Suppressor macrophage treated with lipopolysaccharide for 1 hour (primary cell): ENCODE measurements at places on chromosomes 6 and 20.
A peak's percentile ranks its signal among the peaks of the same experiment; 100 is the strongest.

GRCh38 chr6:43712579-43712978, 25.0 kb upstream of the MRPS18A start:
- no peak for DNase-seq

DNA sequence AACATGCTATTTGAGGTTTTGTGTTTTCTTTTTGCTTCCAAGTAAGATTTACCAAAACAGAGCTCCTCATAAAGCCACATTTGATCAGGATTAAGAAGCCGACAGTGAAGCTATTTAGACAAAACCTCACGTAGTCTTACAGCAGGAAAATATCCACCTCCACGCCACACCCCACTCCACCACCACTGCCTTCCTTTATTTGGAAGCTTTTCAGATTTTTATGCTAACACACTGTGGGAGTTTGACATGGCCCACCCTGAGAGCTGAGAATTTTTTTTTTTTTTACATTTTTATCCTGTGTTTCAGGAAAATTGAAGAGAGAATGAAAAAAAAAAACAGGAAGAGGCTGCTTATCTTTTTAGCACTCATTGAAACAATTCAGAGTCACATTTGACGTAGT, 104.8 kb upstream of the MC3R start:
- no peak for DNase-seq

DNA sequence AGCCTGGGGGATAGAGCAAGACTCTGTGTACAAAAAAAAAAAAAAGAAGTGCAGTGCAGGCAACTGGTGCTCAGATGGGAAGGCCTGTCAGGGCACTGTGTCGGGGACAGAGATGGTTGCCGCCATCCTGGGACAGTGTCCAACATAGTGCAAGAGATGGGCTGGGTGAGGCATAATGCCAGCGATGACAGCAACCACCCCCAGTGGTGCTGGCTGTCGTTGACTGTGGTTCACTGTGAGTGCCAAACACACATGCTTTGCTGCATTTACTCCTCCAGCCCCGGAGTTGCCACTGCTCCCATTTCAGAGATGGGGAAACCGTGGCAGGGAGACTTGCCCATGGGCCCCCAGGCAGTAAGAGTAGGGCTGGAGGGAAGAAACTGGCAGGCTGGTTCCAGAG, 5.2 kb upstream of the C20orf203 start:
- no peak for DNase-seq

DNA sequence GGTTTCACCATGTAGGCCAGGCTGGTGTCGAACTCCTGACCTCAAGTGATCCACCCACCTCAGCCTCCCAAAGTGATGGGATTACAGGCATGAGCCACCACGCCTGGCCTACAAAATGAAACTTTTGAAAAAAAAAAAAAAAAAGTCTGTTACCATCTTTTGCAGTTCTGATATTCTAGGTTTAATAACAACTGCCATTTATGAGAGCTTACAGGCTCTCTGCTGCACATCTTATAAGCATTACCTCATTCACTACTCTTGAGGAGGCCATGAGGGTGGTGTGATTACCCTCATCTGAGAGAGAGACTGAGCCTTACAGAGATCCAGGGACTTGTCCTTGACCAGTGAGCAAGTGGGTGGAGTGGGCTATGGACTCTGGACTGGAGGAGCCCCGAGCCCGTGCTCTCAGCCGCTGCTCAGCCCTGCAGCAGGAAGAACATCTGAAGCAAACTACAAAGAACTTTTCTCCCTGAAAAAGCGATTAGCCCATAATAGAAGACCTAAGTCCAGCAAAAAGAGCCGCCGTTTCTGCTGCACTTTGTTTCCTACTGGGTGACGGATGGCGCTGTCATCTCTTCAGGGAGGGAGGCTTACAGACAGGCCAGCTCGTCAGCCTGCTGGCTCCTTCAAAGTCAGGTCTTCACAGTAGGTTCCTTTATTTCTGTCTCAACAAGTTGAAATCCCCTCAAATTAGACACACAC, 119.8 kb upstream of the AKAP12 start:
- DNase-seq = no peak

- DNase-seq = no peak
These were observed 85.3 kb downstream of the NKAIN2 start for GRCh38 chr6:123888771-123889513.

DNA sequence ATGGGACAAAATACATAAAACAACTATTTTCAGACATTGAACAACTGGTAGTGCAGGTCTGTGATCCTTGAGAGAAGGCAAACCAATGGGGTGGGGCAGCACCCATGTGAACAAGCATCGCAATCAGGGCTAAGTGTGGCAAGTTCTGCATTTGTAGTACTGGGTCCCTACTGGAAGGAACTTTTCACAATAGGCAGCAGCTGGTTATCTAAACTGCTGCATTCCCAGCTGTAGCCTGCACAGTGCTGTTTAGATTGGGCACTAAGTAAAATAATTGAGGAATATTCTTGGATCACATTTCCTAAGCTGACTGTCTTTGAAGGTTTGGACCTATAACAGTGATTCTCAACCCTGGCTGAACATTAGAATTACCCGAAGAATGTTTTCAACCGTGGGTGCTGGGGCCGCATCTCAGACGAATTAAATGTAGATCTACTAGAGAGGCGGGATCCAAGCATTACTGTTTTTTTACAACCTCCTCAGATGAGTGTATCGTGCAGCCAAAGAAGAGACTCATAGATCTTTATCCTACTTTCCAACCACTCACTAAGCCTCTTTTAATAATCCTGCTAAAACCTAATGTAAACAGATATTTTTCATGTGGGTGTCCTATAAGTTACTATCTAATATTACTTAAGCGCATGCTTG, 12.4 kb upstream of the MAP3K4 start:
- DNase-seq = peak; percentile 37

GRCh38 chr6:137775720-137776119, 91.3 kb upstream of the TNFAIP3 start:
- DNase-seq = no peak

DNA sequence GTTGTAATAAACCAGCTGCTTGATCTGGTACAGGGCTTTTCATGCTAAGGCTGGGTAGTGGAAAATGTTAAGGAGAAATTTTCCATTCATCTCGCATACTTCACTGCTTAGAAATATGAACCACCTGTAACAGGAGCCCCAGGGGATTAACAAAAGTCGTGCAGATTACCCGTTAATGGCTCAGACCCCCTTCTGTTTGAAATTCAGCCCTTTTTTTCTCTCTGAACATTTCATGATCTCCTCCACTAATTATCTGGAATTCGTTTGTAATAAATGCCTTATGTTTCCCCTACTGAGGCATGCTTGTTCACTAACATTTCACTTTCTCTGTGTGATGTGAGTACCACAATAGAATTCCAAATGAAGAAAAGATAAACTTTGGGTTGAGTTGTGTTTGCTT, 336.4 kb upstream of the HSF2 start:
- DNase-seq = no peak

DNA sequence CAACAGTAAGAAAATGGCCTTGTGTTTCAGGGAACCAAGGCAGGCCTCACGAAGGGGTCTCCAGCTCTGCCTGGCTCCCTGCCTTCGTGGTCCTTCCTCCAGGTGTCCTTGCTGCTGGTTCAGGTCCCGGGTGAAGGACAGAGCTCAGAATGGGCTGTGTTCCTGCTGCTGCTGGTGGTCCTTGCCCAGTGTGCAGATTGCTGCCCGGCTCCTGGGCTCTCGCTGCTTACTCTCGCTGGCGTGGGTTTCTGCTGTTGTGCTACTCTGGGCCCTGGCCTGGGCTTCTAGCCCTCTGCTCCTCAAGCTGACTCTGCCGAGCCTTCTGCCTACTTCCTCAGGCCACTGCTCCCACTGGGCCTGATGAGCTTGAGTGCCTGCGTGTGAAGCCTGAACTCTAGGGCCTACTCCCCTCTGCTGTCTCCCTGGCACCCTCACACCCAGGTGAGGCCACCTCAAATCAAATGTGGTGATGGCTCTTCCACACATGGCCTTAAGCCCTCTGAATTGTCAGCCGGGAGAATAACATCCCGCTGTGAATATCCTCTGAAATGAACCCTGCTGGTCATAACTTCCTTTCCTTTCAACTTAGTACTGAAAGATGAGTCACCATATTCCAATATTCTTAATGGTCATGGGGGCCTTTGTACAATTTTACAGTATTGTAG, 171.6 kb downstream of the FOXC1 start:
- DNase-seq = no peak

DNA sequence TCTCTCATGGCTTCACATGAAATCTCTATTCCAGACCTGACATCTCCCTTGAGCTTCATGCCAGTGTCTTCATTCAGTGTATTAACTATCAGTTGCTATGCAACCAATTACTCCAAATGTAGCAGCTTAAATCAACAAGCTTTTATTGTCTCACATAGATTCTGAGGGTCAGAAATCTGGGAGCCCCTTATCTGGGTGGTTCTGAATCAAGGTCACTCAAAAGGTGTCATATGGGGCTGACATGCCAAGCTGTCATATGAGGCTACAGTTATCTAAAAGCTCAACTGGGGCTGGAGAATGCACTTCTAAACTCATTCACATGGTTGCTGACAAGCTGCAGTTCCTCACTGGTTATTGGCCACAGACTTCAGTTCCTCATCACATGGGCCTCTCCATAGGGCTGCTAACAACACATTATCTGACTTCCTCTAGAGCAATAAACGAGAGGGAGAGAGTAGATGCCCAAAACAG, 7.3 kb upstream of the CGA start:
- DNase-seq = no peak

DNA sequence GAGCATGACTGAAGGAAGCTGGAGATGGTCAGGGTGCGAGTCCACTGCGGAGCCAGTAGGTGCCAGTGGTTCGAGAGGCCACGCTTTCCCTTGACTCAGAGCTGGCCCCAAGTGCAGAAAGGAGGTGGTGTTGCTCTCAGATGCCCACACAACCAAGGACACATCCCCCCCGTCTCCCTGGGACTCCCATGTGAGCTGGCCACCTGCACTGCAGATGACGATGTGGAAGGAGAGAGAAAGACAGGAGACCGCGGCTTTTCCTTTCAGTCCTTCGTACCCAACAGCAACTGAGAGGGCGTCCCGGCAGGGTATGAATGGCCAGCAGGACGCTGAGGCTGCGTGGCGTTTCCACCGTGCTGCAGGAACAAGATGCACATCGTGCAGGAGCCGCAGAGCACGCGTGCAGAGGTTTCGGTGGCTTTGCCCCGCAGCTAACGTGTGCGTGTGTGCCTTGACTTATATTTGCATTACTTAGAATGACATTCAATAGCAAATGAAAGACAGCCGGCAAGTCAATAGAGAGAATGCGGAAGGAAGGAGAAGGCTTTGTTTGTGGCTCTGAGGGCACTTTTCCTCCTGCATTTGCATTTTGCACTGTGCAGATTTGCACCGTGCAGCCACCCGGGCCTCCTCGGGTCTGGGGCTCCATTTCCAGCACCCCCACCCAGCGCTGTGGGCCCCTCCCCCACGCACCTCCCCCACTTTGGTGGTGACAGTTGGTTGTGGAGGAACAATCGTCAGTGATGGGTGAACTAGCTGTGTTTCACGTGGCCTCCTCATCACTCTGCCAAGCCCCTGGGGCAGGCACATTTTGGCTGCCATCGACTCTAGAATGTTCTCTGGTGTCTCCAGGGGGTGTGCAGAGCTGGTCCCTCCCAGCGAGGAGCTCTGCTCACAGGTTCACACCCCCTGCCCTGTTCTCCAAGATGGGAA, 26.4 kb upstream of the BHLHE23 start:
- no peak for DNase-seq

- DNase-seq = no peak
These were observed 36.8 kb downstream of the PNLDC1 start for GRCh38 chr6:159836718-159837490.

- no peak for DNase-seq
These were observed 54.1 kb downstream of the ILRUN start for GRCh38 chr6:34642427-34642826.

- DNase-seq = no peak
These were observed 20.0 kb upstream of the RSPH3 start for GRCh38 chr6:159020011-159020410.

DNA sequence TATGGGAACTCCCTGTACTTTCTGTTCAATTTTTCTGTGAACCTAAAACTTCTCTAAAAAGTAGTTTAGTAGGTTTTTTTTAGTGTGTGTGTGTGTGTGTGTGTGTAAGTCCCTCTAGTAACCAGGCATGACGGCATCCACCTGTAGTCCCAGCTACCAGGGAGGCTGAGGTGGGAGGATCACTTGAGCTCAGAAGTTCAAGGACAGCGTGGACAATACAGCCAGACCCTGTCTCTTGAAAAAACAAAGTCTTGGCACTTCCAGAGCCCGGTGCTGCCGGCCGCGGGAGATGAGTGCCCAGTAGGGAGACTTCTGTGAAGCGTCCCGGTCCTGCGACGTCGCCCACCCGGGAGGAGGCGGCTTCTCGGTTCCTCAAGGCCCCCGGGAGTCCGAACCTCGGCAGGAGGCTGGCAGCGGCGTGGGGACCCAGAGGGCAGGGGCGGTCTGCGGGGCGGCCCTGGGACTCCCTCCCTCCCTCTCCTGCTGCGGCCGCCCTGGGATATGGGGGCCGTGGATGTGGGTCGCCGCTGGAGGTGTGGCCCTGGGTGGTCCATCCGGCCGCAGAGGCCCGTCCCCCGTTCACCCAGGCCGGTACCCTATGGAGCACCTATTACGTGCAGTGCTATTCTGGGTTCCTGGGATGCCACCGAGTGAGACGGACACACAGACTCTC, 78.0 kb upstream of the SIRPG start:
- DNase-seq = no peak

GRCh38 chr6:69061066-69061465, 426.0 kb downstream of the ADGRB3 start:
- DNase-seq = no peak

DNA sequence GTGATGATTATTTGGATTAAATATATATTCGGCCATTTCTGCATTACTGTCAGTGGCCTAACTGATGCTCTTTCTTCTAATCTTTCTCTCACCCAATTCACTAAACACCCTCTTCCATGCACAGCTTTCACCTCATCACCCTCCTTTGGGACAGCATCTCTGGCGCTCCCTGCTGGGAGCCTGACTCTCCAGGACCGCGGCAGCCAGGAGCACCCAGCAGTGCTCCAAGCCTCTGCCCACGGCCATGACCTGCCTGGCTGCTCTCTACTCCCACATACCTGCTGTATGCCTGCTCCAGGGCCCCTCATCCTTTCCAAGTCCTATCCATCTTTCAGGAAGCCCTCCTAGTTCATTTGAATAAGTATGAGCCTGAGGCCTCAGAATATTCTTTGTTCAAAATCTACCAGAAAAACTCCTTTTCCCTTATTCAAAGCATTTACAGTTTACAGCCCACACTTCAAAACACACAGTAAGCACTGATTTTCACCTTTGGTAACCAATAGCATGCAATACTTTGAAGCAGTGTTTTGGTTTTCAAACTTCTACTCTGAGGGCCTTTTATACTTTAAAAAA, 15.2 kb downstream of the CTCFL start:
- peak; percentile 32 for DNase-seq

GRCh38 chr6:72551470-72551869, 70.4 kb upstream of the KCNQ5 start:
- DNase-seq = no peak

GRCh38 chr6:44805238-44805846, 417.8 kb downstream of the CDC5L start:
- no peak for DNase-seq
